Activated T-helper 17 cell treated with anti-CD3 and anti-CD28 coated beads, Interleukin-2, amount 50 U/mL, for 72 hours (primary cell): ENCODE measurements at places on chromosomes 6 and 20. TPM values are rescaled to one million over a fixed set of nuclear protein-coding genes. Genes with fewer than 3 reads are reported as not detected.

GRCh38 chr6:118677193-118677592, 25.8 kb upstream of the CEP85L start:
- no peak for ATAC-seq

- no peak for ATAC-seq
These were observed 22.6 kb downstream of the DDO start for GRCh38 chr6:110392727-110393126.

GRCh38 chr6:110326609-110327008, 31.5 kb downstream of the METTL24 start:
- no peak for ATAC-seq

- no peak for ATAC-seq
These were observed 175.4 kb downstream of the ERMARD start for GRCh38 chr6:169926617-169927417.

DNA sequence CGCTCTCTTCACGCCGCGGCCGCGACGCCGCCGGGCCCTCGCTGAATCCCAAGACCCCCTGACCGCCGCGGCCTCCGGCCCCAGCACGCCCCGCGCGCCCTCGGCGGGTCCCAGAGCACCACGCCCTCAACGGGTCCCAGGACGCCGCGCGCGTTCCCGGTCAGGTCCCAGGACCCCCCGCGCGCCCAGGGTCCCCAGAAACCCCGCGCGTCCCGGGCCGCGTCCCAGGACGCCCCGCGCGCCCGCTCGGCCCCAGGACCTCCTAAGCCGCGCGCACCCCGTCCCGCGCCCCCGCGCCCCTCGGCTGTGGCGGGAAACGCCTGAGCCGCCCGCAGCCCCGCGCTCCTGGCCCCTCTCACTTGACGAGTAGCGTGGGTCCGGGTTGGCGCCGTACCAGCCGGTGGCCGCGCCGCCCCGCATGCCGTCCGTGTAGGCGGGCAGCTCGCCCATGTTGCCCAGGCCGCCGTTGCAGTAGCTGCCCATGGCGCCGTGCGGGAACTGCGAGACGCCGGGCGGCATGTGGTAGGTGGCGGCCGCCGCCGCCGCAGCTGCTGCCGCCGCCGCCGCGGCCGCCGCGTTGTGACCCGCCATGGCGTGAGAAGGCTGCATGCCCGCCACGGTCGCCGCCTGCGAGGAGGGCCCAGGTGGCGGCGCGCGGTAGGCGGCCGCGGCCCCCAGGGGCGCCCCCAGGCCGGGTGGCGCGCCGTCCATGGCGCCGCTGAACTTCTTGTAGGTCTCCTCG, 556 bp downstream of the NKX2-4 start:
- no peak for ATAC-seq

- ATAC-seq, result peak; percentile 46
These were observed 945 bp downstream of the PHF10 start for GRCh38 chr6:169723200-169723909.

- no peak for ATAC-seq
These were observed 17.6 kb downstream of the NEDD9 start for GRCh38 chr6:11214901-11215300.

DNA sequence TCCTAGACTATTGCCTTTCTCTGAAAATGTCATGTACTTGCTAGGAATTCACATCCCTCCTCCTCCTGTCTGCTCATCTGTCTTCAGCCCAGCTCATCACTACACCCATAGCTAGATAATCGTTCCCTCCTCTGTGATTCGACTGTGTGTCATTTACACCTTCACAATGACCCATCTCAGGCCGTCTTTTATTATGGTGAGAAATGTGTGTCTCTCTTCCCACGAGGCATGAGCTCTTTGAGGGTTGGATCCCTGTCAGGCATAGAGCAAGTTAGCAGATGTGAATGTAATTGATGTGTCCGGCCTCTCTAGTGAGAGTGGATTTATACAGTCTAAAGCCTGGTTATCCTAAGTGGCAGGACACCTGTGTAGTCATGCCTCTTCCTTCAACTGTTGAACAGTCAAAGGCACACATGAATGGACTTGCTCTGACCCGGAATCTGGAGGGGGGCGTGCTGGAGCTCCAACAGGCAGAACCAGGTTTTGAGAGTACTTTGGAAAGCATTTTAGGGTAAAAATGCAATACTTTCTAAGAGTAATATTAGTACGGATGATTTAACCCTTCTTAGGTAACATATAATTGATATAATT, 182.1 kb downstream of the UTRN start:
- peak; percentile 23 for ATAC-seq

GRCh38 chr20:40304119-40304613, 384.9 kb downstream of the MAFB start:
- ATAC-seq, result no peak

DNA sequence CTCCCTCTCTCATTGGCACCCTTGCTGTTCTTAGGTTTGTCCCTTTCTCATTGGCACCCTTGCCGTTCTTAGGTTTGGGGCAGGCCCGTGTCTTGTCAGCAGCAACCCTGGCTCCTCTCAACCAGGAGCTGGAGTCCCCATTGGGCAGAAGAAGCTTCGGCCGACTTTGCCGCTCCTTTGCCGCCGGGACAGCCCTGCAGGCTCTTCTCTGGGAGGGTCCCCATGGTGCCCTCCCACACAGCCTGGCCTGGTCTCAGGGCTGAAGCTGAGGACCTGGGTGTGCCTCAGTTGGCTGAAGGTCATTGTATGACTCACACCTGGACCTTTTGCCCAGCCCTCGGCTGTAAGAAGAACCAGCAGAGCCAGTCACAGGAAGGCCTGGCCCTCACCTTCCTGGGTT, 59.6 kb downstream of the PPP1R14C start:
- no peak for ATAC-seq

GRCh38 chr6:51513891-51514747, 573.3 kb downstream of the PKHD1 start:
- ATAC-seq, result no peak

- no peak for ATAC-seq
These were observed 1.6 kb upstream of the HEY2 start for GRCh38 chr6:125747589-125748405.

DNA sequence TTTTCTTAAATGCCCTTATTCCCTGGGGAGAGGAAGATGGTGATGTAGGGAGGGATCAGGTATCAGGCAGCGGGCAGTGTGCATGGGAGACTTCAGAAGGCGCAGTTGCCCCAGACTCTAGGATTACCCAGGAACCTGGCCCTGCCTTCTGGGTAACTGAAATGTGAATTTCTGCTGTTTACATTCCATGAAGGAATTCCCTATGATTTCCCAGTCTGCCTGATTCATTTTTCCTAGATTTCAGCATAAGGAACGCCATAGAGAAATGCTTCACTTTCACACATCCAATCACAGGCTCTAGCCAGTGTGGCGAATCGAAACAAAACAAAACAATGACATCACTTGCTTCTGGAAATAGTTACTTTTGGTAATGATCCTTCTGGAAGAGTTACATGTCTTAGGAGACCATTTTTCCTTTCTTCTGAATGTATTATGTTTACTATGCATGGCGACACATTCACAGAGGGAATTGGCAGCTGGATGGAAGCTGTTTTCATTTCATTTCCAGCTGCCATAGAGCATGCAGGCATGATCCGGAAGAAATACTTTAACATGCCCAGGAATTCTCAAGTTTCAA, 33.3 kb downstream of the LRP11 start:
- no peak for ATAC-seq

DNA sequence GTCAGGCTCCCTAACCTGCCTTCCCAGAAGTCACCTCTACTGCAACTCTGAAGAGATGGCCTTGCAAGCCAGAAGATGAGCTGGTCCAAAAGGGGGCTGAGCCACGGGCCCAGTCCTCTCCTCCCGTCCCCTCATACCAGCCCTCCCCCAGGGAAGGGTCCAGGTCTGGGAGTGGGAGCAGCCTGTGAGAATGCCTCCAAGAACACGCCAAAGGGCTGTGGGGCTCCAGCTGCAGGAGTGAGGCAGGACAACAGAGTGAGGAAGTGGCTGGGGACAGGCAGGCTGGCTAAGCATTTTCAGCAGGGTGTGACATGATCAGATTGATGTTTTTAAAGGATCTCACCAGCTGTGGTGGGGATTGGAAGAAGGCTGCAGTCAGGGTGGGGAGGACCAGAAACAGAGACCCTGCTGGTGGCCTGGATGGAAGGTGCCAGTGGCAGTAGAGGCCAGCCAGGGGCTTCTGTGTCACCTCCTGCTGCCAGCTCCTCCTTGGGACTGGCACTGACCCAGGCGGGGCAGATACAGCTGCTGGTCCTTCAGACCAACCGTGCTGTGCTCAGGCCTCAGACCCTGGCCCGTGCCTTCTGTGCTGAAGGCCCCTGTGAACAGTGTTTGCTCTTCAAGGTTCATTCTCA, 257.6 kb downstream of the NRN1 start:
- no peak for ATAC-seq

- no peak for ATAC-seq
These were observed 123.3 kb downstream of the TBC1D32 start for GRCh38 chr6:121210943-121211342.

DNA sequence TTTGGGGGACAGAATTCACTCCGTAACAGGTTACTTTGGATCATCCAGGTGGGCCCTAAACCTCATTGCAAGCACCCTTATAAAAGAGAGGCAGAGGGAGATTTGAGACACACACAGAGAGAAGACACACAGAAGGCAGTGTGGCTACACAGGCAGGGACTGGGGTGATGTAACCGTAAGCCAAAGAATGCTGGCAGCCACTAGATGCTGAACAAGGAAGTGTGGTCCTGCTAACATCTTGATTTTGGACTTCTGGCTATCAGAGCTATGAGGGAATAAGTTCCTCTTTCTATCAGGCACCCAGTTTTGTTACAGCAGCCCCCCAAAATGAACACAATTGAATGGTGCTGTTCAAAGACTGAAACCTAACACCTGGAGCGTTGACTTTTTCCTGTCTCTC, 191.3 kb upstream of the MYLIP start:
- no peak for ATAC-seq

DNA sequence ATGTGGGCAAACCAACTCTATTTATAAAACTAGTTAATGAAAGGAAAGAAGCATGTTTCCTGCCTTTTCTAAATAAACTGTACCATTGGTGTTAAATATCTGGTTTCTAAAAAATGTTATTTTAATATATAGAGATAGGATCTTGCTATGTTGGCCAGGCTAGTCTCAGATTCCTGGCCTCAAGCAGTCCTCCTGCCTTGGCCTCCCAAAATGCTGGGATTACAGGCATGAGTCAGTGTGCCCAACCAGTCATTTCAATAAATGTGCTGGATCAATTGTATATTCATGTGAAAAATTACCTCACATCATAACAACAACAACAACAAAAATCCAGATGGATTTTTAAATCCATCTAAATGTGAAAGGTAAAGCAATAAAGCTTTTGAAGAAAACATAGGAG, 80.3 kb downstream of the CDS2 start:
- no peak for ATAC-seq

DNA sequence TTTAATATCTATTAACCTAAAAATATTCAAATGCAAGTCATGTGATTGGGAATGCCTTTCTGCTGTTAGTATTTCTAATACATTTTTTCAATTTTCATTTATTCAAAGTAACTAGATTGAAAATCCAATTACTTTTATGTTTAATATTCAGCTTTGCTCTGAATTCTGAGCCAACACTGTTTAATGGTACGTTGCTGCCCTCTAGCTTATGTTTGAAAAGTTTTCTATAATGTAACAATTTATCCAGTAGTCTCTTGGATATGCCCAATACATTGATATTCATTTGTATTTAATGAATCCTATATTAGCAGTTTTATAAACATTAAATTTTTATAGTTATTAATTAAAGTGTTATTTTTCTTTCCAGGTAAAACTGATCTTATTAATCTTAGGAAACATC, 47.4 kb downstream of the LGSN start:
- ATAC-seq, result no peak

GRCh38 chr20:13089950-13090469, 81.2 kb downstream of the SPTLC3 start:
- ATAC-seq, result no peak

DNA sequence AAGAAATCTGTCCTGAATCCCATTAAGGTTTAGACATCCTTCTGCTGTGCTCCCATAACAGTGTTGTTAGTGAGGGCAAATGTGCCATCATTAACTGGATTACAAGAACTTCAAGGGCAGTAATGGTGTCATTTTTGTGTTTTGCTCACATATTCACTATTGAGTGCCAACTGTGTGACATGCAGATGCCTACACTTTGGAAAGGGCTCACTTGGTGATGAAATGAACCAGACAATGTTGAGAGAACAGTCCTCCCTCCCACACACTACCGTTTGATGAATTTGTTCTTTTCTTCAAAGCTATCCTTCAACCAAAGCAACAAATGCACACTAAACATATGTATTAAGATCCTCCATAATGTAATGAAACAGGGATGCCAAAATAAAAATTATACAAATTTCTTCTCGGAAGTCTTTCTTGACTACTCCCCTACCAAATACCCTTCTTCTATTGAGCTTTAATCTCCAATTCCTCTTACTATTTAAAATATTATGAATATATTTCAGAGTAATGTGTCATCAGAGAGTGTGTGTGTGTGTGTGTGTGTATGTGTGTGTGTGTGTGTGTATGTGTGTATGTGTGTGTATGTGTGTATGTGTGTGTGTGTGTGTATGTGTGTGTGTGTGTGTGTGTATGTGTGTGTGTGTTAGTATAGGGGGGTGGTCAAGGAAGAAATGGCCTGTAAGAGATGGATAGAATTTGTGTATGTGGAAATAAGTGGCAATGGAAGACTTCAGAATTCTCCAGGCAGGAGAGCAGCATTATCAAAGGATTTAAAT, 92.3 kb upstream of the ENPP5 start:
- ATAC-seq, result no peak

- peak; percentile 26 for ATAC-seq
These were observed 516 bp downstream of the LRRC1 start for GRCh38 chr6:53795340-53795701.

DNA sequence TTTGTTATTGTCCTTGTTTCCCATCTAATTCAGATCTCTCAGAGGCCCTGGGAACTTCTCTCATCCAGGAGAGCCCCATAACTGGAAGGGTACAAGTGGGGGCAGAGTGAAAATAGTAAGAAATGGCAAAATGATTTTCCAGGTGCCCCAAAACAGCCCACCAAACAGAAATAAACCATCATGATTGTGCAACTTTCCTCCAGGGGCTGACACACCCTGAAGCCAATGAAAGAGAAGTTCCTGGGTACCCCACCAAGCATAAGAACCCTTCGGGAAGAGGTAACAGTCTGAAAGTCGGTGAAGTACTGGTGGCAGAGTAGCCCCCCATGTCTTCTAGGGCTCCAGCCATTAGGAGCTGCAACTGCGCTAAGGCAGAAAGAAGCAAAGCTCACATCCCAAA, 282.0 kb downstream of the PTPRT start:
- ATAC-seq, result no peak

Gene TOX2
- total RNA-seq, result 1.1 TPM

Gene ADGRF1
- not detected for total RNA-seq

Gene SUMO4
- 16.4 TPM for total RNA-seq

Gene SSTR4
- not detected for total RNA-seq

Gene EPB41L2
- 49.3 TPM for total RNA-seq

Gene CFAP206
- total RNA-seq, result not detected

Gene BACH2
- 22.9 TPM for total RNA-seq

Gene CCN5
- total RNA-seq, result not detected

Gene CYP21A2
- 0.16 TPM for total RNA-seq

Gene NKX2-2
- not detected for total RNA-seq

Gene PAK5
- not detected for total RNA-seq

Gene ZBTB22
- total RNA-seq, result 20.0 TPM

Gene CAGE1
- 0.16 TPM for total RNA-seq

Gene PSORS1C1
- total RNA-seq, result not detected

Gene COL12A1
- total RNA-seq, result not detected
